Activated CD8-positive, alpha-beta memory T cell treated with anti-CD3 and anti-CD28 coated beads, Interleukin-2, amount 10 ng/mL, durations not matched to agents 7 days and 5 days (primary cell): ENCODE measurements at places on chromosomes 3 and 15.

DNA sequence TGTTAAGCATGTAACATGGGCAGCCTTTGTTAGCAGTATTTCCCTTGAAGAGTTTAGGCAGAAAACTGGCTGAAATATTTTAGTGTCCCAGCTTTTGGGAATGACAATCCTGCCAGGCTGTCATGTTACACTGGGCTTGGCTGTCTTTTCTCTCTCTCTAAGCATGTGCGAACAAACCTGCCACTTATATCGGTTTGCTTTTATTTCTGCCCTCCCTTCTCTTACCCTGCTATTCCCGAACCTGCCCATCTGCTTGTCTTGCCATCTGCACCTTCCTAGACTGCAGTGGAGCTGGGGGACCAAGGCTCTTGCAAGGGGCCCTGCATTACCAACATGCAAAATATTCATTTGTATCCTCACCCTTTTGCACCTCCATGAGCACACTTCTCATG, 339.6 kb downstream of the EPHB1 start:
- no peak for DNase-seq
- H3K4me1 ChIP-seq, result peaks cover 34% of the 10 kb centered on the region
- no peak overlapping the region for H3K4me3 ChIP-seq
- H3K27me3 ChIP-seq, result peaks cover under 1% of the 10 kb centered on the region
- H3K36me3 ChIP-seq, result no peaks in the 10 kb centered on the region

GRCh38 chr3:167346171-167346570, 33.9 kb downstream of the ZBBX start:
- no peak overlapping the region for H3K4me3 ChIP-seq
- H3K4me1 ChIP-seq, result peaks cover under 1% of the 10 kb centered on the region
- no peak for DNase-seq
- H3K27me3 ChIP-seq, result no peaks in the 10 kb centered on the region

GRCh38 chr15:81909011-81909358, 136.8 kb downstream of the MEX3B start:
- H3K27ac ChIP-seq, result no peak overlapping the region
- no peaks in the 10 kb centered on the region for H3K4me1 ChIP-seq
- no peak overlapping the region for H3K4me3 ChIP-seq
- no peak for DNase-seq
- no peaks in the 10 kb centered on the region for H3K27me3 ChIP-seq

GRCh38 chr3:57544181-57545125, at the start of gene DNAH12:
Gene DNAH12 (minus strand): TSS chr3:57544344. CDS start chr3:57542870, 1,474 bp downstream.
- no peak within 1 kb of the TSS for H3K27ac ChIP-seq
- peaks cover 7% of the 10 kb centered on the region for H3K4me1 ChIP-seq
- no peaks in the 10 kb centered on the region for H3K36me3 ChIP-seq
- no peak within 1 kb of the TSS for H3K4me3 ChIP-seq
- peak; percentile 49 for DNase-seq
- H3K27me3 ChIP-seq, result no peaks in the 10 kb centered on the region

- no peaks in the 10 kb centered on the region for H3K4me1 ChIP-seq
- DNase-seq, result no peak
- peaks cover 21% of the 10 kb centered on the region for H3K27me3 ChIP-seq
- H3K4me3 ChIP-seq, result no peak overlapping the region
- H3K36me3 ChIP-seq, result no peaks in the 10 kb centered on the region
These were observed 222.4 kb downstream of the OPA1 start for GRCh38 chr3:193815246-193816027.

GRCh38 chr15:62873203-62873602, 169.3 kb upstream of the TPM1 start:
- DNase-seq, result no peak
- no peak overlapping the region for H3K4me3 ChIP-seq
- H3K4me1 ChIP-seq, result no peaks in the 10 kb centered on the region
- H3K36me3 ChIP-seq, result no peaks in the 10 kb centered on the region
- H3K27me3 ChIP-seq, result peaks cover 3% of the 10 kb centered on the region

- H3K27ac ChIP-seq, result no peak overlapping the region
- H3K36me3 ChIP-seq, result no peaks in the 10 kb centered on the region
- H3K27me3 ChIP-seq, result no peaks in the 10 kb centered on the region
These were observed 596.2 kb upstream of the UBE2E2 start for GRCh38 chr3:22606938-22607337.

DNA sequence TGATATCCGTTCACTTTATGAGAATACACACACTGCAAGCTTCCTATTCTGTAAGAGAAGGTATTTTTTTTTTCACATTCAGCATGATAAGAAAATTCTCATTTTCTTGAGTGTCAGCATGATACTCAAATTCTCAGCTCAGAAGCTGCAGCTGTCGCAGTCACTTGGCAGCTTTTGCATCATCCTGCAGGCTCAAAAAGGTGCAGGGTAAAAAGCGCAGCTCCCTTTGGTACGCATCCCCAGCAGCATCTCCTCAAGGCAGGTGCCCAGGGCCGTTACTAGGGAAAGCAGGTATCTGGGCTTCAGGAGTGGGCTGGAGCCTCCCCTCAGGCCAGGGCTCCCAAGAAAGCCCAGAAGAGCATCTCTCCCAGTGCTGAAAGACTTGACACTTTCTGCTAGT, 22.3 kb downstream of the LNP1 start:
- H3K4me1 ChIP-seq, result no peaks in the 10 kb centered on the region
- H3K4me3 ChIP-seq, result no peak overlapping the region
- DNase-seq, result no peak

DNA sequence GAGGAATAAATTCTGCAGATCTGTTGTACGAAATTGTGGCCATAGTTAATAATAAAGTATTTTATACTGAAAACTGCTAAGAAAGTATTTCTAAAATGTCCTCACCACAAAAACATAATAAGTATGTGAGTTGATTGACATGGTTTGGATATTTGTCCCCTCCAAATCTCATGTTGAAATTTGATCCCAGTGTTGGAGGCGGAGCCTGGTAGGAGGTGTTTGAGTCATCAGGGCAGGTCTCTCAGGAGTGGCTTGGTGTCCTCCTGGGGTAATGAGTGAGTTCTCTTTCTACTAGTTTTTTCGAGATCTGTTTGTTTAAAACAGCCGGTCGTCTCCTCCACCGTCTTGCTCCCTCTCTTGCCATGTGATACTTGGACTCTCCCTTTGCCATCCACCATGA, 424.1 kb upstream of the KCNMB2 start:
- H3K27ac ChIP-seq, result no peak overlapping the region
- no peaks in the 10 kb centered on the region for H3K4me1 ChIP-seq
- H3K4me3 ChIP-seq, result no peak overlapping the region
- no peaks in the 10 kb centered on the region for H3K36me3 ChIP-seq

DNA sequence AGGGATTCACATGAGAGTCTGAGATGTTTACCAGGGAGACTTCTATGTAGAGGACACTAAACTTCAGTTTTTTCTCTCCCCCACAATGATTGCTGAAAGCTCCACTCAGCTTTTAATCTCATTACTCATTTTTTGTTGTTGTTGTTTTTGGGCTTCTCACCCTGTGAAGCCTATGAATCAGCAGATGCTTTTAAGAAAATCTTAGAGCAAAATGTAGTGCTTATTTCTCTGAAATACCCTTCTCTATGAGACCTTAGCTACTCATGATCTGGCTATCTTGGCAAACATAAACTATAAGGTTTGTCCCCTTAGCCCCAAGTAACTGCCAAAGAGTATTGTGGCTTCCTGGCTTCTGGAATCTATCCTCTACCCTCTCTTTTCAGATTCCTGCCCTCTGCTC, 537.3 kb downstream of the OCA2 start:
- H3K27me3 ChIP-seq, result no peaks in the 10 kb centered on the region
- no peak overlapping the region for H3K4me3 ChIP-seq
- H3K27ac ChIP-seq, result no peak overlapping the region
- no peaks in the 10 kb centered on the region for H3K36me3 ChIP-seq

DNA sequence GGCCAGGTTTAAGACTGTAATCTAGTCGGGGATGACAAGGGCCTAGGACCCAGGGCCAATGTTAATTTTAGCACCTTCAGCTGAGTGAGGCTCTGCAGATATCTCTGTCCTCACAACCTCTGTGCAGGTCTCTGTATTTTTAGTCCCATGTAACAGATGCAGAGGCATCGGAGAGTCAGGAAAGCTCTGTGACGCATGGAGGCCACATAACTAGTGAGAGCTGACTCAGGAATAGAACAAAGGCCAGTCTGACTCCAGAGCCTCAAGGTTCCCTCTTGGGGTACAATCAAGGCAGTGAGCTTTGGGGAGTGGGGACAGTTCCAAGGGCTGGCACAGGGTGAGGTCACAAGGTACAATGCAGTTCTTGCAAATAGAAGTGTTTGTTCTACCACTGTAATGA, 31.0 kb downstream of the FSTL1 start:
- peaks cover 16% of the 10 kb centered on the region for H3K27me3 ChIP-seq
- no peak overlapping the region for H3K27ac ChIP-seq
- H3K36me3 ChIP-seq, result no peaks in the 10 kb centered on the region
- DNase-seq, result no peak

GRCh38 chr3:29694783-29695182, 413.9 kb downstream of the RBMS3 start:
- peaks cover 3% of the 10 kb centered on the region for H3K27me3 ChIP-seq
- no peak for DNase-seq
- no peaks in the 10 kb centered on the region for H3K4me1 ChIP-seq
- H3K4me3 ChIP-seq, result no peak overlapping the region
- H3K36me3 ChIP-seq, result no peaks in the 10 kb centered on the region
- no peak overlapping the region for H3K27ac ChIP-seq
